NCI-H2107 (cell line): ENCODE measurements at places on chromosomes 4 and X.

- no peak for DNase-seq
Measured at GRCh38 chr4:96347582-96347981, 507.7 kb downstream of the PDHA2 start.

DNA sequence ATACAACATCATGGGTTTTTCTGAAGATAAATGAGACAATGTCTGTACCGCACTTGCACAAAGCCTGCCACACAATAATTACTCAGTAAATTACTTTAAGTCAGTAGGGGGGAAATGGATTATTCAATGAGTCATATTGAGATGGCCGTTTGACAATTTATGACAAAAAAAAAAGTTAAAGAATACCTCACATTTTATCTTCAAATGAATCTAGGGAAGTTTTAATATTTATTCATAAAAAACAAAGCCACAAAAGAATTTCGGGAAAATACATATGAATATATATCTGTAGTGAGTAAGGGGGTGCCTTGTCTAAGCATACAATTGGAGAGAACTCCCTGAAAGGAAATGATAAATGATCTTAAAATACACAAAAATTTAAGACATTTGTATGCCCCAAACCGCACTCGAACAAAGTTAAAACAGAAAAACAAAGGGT is 197.0 kb upstream of the SLC7A11 start:
- no peak for DNase-seq

DNA sequence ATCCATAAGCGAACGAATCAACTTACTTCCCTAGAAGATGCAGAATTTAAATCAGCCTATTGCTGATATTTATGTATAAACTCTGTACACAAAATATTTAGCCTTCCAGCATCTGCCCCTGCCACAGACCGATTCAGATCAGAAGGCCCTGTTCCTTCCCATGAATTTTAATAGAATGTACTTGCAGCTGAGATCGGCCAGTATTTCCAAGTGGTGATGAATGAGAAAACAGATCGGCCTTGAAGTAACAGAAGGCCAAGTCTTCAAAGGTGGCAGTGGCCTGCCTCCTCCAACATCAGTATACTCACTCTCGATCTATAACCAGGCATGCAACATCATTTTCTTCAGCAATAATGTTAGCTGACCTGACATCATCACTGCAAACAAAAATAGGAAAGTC is 66.4 kb downstream of the PRKG2 start:
- DNase-seq: no peak

DNA sequence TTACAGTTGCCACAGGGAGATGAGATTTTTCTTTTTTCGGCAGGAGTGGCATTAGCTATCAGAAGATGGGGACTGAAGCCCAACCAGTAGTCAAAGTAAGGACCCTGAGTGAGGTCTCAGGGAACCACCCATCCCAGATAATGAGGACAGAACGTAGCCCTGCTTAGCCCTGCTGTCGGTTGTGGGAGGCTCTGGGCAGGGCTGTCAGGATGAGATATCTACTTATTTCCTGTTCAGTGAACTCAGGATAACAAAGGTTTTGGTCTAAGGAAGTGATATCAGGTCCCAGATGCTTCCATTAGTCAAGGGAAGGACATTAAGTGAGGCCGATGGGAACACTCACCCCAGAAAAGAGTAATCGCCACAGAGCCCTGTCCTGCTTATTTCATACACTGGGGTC is 2.3 kb downstream of the MAGEB16 start:
- DNase-seq: no peak

DNA sequence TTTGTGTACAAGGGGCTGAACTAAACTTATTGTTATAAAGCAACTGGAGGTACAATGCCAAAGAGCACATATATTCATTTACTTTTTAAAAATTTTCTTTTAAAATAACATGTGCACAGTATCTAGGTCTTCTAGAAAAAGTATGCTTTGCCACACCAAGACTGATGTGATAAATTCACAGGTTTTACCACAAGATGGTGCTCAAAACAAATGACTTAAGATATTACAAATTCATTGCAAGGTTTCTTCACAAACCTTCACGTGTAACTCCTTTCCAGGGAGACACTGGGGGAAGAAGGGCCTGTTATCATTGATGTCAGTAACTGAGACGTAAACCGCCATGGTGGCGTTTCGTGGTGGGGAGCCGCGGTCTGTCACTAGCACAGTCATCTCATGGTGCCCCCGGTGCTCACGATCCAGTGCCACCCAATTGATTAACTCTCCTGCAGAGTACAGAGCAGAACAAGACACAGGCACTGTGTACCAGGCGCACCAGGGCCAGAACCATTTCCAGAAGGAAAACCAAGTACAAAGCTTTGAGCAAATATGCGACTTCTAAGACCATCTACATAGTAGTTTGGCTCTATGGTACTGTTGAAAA is 162.2 kb downstream of the DCHS2 start:
- DNase-seq: no peak

GRCh38 chr4:172344308-172344938 is 531.2 kb downstream of the GALNTL6 start:
- no peak for DNase-seq

- DNase-seq: no peak
Measured at GRCh38 chr4:119730671-119730950, 102.0 kb upstream of the PDE5A start.
